ENCODE measurements at places on chromosomes 4 and X. TPM values are rescaled to one million over a fixed set of nuclear protein-coding genes. Genes with fewer than 3 reads are reported as not detected.

The CENPVL2 gene
- total RNA-seq = not detected

The SPARCL1 gene
- total RNA-seq = 1,947 TPM

DNA sequence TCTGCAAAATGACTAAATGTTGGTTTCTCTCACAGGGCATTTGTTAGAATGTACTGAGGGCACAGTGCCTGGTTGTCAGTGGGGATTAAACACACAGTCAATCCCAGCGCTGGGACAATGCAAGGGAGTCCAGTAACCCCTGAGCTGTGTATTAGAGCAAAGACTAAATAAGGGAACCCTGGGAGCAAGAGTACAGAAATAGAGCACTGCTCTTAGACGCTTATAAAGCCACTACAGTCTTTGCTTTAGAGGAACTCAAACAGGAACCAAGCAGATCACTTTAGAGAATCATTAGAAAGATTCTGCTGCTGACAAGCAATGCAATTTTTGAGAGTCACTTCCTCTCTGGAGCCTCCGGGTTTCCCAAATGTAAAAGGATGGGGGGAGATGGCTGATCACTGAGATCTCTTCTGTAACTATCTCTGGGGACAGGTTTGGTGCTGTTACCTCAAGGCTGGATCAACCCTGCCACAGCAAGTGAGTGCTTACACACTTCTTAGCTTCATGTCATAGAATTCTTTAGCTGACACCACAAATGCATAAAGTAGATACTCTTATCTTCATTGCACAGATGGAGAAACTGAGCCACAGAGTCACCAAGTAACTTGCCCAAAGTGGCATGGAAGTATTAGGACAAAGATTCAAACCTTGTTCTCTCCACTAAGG, 137.8 kb upstream of the CPEB2 start:
- no peaks in the 10 kb centered on the region for H3K27me3 ChIP-seq
- H3K4me3 ChIP-seq = no peak overlapping the region
- no peak for DNase-seq
- H3K4me1 ChIP-seq = peaks cover 23% of the 10 kb centered on the region

GRCh38 chr4:6010789-6011188, 7.4 kb downstream of the C4orf50 start:
- H3K4me1 ChIP-seq = peaks cover 12% of the 10 kb centered on the region
- no peak overlapping the region for H3K4me3 ChIP-seq
- no peak overlapping the region for H3K27ac ChIP-seq
- peaks cover 66% of the 10 kb centered on the region for H3K27me3 ChIP-seq
- no peaks in the 10 kb centered on the region for H3K36me3 ChIP-seq
- DNase-seq = no peak

All from esophagus muscularis mucosa (tissue), 4 donors.